ENCODE measurements at places on chromosomes 11 and 22.

GRCh38 chr11:116062129-116062489, 557.9 kb upstream of the CADM1 start:
- no peak for DNase-seq

- DNase-seq = no peak
Measured at GRCh38 chr11:94449437-94449836, 44.2 kb downstream of the MRE11 start.

GRCh38 chr22:20741634-20742581, 32.0 kb upstream of the SERPIND1 start:
- DNase-seq = peak; percentile 18

DNA sequence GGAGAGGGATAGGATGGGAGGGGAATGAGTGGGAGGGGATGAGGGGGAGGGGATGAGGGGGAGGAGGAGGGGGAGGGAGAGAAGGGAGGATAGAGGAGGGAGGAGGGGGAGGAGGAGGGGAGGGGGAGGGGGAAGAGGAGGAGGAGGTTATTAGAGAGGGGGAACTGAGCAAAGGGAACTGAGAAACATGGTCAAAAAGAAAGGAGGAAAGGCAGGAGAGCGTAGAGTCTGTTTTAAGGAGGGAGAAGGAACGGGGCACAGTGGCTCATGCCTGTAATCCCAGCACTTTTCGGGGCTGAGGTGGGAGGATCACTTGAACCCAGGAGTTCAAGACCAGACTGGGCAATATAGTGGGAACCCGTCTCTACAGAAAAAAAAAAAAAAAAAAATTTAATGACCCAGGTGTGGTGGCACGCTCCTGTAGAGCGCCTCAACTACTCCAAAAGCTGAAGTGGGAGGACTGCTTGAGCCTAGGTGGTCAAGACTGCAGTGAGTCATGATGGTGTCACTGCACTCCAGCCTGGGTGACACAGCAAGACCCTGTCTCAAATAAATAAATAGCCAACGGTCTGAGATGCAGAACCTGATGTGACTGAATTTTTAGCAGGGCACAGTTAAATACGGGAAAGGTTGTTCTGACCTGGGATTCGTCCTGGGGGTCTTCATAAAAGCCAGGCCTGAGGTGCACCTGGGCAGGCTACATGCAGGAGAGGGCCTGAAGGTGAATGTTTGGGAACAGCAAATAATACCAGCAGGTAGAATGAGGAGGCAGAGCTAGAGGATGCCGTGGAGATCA, 4.0 kb downstream of the B3GNT6 start:
- DNase-seq = no peak

DNA sequence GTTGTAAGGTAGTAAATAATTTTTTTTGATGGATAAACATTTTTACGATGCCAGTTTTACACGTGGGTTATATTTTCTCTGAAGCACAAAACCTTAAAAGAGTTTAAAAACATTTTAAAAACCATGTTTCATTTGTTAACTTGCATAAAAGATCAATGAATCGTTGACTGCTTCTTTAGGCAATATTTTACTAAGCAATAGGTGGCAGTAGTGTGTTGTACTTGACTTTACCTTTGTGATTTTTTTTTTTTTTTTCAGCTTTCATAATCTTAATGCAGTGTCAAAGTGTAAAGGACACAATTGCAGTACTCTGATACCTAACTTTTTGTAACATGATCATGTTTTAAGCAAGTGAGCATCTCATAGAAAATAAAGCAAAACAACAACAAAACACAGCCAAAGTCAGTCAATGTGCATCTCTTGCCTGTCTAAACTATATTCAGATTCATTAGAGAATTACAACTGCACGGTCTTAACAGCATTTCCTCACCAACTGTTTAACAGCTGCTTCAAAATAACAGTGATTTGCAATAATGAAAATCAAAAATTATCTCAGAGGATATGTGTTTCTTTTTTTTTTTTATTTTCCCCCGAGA, 27.7 kb downstream of the DNAJC24 start:
- DNase-seq = no peak

DNA sequence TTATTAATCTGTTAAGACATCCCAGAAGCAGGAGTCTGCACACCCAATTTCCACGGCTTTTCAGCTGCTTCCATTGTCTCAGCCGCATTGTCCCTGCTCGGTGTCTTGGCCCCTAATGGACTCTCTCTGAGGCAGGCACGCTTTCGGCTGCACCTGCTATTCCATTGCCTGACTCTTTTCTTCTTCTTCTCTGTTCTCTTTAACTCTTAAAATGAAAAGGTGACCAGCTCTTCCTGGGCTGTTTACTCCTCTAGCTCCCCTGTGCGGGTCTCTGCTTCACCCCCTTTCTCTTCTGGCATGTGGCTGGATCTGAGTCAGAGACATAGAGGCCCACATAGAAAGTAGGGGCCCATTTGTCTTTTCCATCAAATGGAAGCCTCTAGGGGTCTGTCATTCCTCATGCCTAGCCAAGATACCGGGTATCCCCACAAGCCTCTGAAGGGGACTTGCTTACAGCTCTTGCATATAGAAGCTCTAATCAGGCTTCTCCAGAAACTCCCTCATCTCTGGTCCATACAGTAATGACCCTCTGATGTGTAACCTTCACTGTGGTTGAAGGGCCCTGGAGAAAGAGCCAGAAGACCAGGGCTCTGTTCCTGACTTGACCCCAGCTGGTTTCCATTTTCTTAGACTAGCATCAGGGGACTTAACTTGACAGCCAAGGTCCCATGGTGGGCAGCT, 243.9 kb downstream of the ST3GAL4 start:
- DNase-seq = no peak

GRCh38 chr11:16945671-16946469, 68.3 kb downstream of the PLEKHA7 start:
- DNase-seq = peak; percentile 51

- DNase-seq = peak; percentile 58
Measured at GRCh38 chr22:39592081-39593065, 21.8 kb downstream of the CACNA1I start.

GRCh38 chr11:86749821-86750401, 50.4 kb upstream of the PRSS23 start:
- no peak for DNase-seq

DNA sequence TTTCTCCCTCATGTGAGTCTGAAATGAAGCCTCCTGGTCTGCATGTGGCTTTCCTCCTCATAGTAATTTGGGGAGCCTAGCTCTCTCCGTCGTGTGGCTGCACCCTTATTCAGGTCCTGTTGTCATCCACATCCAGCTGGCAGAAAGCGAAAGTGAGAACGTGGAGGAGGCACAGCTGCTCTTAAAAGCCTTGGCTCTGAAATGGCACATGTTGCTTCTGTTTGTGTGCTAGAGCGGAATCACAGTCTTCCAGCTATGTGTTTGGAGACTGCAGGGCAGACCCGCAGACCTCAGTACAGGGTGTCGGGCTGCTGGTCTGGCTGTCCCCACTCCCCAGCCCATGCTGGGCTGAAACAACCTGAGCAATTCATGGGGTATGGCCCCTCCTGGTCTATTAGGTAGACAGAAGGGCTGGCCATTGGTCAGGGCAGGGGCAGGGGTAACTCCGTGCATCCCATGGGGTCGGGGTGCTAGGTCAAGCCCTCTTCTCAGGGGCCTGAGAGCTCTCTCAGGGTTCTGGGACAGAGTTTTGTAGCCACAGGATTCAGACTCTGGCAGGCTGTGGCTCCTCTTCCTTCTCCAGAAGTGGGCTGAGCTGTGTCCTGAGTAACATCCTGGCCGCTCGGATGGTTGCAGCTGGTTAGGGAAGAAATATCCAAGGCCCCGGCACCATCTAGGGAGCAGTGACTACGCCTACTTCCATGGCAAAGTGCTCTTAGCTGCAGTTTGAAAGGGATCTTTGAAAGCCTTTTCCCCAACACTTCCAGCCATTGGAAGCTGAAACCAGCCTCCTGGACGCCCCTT, 50.6 kb downstream of the C11orf96 start:
- no peak for DNase-seq

- DNase-seq = no peak
Measured at GRCh38 chr11:36051235-36052144, 107.6 kb downstream of the LDLRAD3 start.

DNA sequence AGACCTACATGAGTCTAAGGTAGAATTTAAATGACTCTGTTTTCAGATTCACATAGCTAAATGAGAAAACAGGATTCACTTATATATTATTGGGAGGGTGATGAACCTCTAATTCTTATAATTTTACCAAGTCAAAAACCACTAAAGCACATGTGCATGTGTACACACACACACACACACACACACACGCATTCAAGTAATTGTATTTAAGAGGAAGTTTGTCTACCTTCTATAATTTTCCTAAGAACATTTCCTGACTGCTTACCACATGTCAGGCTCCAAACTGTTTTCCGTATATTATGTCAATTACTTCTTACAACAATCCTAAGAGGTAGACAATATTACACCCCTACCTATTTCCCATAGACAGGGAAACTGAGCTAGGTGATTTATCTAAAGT, 6.7 kb downstream of the RNF141 start:
- no peak for DNase-seq

- no peak for DNase-seq
Measured at GRCh38 chr11:33461369-33462125, 204.4 kb downstream of the HIPK3 start.

DNA sequence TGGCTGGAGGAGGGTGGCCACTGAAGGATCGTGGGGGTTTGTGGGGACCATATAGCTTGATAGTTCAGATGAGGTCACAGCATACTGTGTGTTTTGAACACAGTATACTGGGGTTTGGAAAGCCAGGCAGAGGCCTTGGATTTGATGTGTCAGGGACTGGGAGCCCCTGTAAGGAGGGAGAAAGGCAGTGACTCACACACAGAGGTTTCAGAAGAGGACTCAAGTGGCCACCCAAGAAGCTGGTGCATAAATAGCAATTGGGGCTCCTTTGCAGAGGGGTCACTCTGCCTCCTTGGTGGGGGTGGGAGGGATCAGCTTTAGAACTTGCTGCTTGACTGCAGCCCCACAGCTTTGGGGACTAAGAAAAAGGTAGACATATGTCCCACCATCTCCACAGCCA, 39.3 kb downstream of the SLC5A1 start:
- no peak for DNase-seq

DNA sequence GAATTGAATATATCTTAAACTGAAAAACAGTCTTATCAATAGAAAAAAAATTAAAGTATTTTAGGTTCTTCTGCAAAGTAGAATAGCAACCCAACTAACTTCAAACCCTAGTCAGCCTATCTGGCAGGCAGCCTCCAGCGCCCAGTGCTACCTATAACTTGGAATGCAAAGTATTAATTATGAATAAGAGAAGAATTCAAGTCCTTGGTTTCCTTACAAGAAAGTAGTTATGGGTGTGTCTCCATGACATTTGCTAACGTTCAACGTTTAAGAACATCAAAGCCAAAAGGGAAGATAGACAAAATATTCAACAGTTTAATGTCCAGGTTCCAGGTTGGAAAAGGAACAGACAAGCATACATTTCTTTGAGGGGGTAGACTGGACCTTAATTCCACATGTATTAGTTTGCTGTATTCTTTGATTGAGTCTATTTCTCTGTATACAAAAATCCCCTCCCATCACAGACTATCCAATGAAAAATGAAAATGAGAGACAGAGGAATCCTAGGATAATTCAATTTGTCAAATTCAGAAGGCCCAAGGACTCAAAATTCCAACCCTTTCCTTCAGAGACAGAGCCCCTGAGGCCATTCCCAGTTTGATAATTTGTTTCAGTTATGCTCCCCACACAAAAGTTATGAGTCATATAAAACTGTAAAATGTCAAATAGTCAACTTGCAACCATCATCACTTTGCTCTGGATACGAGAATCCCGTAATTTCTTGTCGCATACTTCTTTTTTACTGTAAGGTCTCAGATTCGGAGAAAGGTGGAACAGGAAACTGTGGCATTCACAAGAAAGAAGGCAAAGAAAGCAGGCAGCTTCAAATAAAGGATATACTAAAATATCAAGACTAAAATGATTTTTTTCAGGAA, 83.7 kb upstream of the CHRM4 start:
- DNase-seq = no peak

DNA sequence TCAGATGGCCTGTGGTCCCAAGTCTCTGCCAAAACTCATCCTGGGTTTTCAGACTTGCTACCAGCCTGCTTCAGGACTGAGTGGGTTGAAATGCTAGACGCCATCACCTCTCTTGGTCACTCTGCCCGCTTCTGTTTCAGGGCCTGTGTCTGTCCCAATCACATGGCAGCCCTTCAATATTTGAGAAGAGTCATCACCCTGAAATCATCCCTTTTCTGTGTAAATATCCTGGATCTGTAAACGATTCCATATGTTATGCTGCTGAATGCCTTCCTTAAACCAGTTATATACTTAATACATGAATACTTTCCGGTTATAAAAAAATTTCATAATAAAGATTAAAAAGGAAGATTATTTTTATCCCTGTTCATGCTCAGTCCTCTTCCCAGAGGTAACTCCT, 39.8 kb upstream of the TLCD5 start:
- DNase-seq = no peak

- DNase-seq = no peak
Measured at GRCh38 chr22:11605468-11605981, 3922.5 kb upstream of the OR11H1 start.

DNA sequence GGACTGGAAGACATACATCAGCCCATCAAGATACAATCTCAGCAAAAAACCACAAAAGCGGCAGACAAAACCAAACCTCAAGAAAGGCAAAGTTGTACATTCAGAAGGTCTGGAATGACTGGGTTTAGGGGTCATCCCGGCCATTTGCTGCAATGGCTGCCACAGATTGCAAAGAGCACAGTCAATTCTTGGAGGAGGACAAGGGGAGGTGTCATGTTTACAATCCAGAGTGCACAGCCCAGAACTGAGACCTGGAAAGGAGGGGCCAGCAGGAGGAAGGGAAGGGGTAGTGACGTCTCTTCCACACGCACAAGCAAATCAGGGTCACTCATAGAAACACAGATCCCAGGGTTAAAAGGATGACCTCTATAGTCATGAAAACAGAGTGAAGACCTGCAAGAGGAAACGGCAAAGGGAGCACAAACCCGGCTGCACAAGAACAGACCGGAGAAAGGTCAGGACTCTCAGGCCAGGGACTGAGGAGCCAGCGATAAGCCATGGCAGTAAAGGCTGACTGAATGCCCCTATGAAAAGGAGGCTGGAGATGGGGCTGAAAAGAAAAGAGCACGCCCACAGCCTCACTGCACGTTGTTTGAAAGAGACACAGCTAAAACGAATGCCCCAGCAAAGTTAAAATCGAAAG, 18.2 kb upstream of the MUC5AC start:
- DNase-seq = no peak

GRCh38 chr22:20531404-20532201, 24.2 kb downstream of the MED15 start:
- DNase-seq = peak; percentile 79

GRCh38 chr22:31343235-31344191, 2.6 kb downstream of the PATZ1 start:
- no peak for DNase-seq
